ENCODE measurements at places on chromosomes 2 and 18.

DNA sequence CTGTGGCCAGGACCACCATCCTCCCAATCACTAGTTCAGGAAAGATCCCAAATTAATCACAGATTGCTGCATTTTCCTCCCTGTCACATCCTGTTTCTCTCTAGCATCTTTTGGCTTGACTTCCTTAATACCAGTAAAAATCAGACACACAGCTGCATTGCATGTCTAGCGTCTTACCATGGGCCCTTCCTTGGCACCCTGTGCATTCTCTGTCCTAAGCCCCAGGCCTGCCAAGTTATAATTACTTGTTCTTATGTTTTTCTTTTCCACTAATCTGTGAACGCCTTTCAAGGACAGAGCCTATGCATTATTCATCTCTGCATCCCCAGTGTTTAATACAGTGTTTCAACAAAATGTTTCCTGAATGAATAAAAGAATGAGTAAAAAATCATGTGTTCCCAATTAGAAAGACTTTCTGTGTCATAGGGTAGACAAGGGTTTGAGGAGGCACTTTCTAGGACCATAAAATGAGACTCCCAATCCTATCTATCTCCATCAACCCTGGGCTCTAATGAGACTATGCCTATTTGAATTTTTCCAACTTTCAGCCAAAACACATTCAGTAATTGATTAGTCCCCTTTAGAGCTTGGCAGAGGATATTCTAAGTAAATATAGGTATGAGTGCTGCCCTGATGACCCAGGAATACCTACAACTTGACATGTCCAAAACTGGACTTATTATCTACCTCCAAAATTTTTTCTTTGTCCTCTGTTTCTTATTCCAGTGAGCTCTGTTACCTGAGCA, 10.3 kb upstream of the NT5C1B start:
- DNase-seq: no peak

DNA sequence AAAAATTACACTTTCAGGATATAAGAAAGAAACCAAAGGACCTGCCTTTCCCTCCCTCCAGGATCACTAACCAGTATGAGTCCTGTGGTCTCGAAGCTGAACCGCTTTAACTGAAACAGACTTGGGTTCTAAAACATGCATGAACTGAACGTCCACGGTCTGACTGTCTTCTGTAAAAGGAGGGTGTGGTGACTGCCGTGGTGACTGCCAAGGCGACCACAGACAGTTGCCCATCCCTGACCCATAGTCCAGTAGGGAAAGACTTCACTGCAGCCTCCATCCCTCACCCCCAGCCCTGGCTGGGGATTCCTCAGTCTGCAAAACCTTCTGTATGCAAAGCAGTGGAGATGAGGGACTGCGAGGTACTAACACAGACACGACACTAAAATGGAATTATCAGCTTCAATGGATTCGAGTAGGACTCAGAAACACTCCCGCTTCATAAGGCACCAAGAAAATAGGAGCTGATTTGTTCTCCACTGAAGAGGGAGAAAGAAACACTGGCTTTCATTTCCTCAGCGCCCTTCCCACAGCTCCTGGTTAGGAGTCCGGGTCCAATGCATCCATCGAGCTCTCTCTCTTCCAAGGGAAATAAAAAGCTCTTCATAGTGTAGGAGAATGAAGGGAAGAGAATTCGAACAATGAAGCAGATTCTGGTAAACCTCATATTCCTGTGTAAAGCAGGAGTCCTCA, 197.2 kb downstream of the HDAC4 start:
- no peak for DNase-seq

DNA sequence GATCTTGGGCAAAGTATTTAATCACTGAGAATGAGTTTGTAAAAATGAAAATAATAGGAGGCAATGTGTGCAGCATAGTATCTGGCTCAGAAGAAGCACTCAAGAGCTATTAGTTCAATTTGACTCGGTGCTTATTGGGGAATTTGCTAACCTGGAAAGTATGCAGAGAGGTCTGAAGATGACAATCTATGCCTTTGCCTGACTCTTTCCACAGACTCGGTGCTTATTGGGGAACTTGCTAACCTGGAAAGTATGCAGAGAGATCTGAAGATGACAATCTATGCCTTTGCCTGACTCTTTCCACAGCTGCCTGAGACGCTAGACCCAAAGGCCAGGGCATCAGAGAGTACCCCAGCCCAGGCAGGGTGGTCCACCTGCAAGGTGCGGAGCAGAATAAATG, 12.2 kb upstream of the SH3BP4 start:
- DNase-seq: no peak

GRCh38 chr2:238376884-238377391, 49.8 kb upstream of the ASB1 start:
- DNase-seq: no peak

GRCh38 chr2:32260376-32260775, 4.3 kb downstream of the NLRC4 start:
- no peak for DNase-seq

DNA sequence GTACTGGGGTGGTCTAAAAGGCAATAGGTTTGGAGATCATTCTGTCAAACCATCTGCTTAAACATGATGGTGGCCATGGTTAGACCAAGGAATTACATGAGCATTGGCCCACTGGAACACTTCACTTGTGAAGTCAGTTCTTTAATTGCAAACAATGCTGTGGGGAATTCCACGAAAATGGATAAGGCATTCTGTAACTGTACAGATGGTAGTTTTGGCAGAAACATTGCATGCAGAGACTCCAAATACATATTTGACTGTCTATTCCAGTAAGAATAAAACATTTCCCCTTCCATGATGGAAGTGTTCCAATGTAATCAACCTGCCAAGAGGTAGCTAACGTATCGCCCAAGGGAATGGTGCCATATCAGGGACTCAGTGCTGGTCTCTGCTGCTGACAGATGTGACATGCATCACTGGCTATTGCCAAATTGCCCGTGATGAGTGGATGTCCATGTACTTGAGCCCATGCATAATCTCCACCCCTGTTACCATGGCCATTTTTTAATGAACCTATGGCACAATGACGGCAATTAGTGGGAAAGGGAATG, 417.9 kb downstream of the CDH7 start:
- DNase-seq: no peak

GRCh38 chr2:83850071-83850725, 608.9 kb downstream of the SUCLG1 start:
- DNase-seq: no peak

DNA sequence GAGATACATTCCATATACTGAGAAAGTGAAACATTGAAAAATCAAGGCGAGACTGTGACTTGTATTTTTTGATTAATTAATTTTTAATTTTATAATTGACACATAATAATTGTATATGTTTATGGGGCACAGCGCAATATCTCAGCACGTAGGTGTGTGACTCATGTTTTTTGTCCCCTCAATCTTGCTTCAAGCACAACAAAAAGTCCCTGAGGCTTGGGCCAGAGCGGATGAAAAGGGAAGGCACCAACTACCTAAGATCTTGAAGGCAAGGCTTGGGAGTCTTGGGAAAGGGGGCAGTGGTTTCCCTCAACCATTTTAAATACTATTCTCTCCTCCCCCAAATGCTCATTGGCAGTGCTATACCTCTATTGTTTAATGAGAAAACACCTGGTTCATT, 9.9 kb downstream of the SGPP2 start:
- DNase-seq: no peak

DNA sequence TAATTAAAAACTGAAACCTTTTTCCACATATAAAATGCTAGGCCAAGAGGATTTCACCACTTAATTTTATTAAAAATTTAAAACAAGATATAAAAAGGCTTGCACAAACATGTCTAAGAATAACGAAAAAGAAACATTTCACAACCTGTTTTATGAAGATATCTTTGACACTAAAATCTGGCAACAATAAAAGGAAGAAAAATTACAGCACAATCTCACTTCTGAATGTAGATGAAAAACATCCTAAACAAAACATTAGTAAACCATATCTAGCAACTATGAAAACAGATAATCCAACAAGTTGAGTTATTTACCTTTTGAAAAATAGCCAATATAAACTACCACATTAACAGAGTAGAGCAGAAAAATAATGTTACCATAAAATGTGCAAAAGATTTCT, 185.4 kb upstream of the MMADHC start:
- DNase-seq: no peak

- DNase-seq: peak; percentile 66
These were observed 8.2 kb downstream of the SLC35F6 start for GRCh38 chr2:26772064-26773001.

DNA sequence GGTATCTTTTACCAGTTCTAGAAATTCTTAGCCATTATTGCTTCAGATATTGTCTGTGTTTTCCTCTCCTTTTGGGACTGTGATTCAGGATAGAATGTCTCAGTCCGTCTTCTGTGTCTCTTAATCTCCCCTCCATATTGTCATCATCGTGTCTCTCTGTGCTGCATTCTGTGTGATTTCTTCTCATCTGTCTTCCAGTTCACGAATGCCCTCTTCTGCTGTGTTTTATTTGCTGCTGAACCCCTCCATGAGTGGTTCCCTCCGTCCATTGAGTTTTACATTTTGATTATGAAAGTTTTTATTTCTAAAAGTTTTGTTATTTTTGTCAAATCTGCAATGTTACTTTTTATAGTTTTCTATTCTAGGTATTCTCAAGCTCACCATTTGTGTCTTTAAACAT, 11.7 kb downstream of the D2HGDH start:
- no peak for DNase-seq

- DNase-seq: no peak
These were observed 11.8 kb downstream of the DSEL start for GRCh38 chr18:67504739-67505138.

DNA sequence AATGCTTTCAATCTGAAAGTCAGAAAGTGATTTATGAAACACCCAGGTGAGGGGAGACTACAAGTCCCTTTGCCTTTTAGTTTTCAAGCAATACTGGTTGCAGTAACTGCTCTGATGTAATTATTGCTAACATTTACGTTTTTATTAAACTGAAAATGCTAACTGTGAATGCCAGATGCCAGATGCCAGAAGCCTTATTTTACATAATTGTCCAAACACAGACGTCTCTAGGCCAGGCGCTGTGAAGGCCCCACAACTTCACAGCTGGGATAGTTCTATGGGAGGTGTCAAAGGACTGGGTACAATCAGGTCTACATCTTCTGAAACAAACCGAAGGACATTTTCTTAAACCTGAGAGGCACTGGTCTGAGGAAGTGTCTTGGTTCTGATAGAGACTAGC, 27.5 kb upstream of the MSGN1 start:
- DNase-seq: no peak

DNA sequence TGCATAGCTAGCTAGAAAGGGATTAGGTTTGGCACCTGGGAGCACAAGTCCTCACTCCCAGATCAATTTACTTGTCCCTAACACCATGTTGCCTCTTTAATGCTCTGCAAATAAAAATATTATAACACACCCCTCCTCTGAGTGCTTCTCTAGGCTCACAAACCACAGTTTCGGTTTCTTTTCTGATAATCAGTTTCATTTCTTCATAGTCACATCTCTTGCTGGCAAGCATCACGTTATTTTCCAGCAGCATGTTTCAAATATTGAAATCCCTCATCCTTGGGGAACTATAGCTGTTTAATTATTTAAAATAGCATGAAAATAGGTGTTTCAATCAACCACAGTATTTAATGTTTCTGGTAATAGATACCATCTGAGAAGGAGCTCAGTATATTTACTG, 13.9 kb upstream of the SMCHD1 start:
- DNase-seq: no peak

DNA sequence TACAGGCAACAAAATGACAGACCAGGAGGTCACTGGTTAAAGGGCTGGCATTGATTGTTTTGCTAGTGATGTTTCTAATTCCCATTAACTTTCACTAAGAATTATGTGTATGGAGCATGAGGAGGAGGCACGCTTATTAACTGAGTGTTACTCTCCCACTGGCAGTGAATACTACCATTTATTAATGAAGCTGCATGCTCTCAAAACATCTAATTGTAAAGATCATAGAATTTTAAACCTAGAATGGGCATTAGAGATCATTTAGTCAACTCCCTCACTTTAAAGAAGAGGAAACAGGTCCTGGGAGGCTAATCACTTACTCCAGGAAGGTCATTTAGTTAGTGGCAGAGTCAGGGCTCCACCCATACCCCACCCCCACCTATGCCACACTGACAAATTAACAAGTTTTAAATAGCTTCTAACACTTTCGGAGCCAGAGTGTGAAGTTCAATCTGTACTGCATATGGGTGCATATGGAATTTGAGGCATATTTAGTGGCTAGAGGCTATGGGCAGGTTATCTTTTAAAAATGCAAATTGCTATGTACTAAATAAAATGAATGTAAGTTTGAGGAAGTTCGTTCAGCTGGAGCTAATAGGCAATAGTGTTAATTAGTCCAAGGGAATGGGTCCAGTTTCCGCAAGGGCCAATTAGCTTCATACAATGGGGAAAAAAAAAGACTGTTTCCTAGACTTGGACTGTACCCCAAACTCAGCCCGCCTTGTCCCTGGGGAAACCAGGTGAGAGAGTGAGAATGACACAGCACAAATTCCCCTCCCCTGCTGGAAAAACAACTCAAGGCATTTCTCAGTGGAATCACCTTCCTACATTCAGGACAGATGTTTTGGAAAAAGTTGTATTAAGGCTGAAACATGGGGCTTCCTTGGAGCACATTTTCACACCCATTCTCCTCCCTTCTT, 178.8 kb downstream of the ICOS start:
- DNase-seq: no peak

GRCh38 chr2:115880558-115880957, 1438.1 kb downstream of the DPP10 start:
- DNase-seq: no peak

DNA sequence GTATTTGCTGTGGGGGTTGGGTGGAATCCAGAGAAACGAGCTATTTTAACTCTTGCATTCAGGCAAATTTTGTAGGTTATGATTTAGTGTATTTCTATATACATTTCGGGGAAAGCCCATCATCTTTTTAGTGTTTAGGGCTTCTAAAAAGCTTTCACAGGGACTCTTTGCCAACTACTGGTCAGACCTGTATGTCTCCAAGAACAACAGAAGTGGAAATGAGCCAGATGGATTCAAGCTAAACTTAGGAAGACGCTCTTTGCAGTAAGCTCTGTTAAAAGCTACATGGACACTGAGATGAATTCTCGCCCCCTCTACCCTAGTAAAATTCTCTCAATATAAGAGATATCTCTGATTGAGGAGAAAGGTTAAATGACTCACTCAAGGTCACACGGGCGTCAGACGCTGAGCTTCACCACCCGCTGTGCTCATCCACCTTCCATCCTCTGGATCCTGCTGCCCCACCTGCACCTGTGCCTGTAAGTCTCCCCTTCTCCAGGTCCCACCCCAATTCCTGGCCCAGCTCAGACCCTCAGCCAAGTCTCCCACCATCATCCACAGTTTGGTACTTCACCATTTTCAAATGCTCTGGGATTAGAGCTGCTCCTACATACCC, 85.6 kb downstream of the MARCHF4 start:
- no peak for DNase-seq

DNA sequence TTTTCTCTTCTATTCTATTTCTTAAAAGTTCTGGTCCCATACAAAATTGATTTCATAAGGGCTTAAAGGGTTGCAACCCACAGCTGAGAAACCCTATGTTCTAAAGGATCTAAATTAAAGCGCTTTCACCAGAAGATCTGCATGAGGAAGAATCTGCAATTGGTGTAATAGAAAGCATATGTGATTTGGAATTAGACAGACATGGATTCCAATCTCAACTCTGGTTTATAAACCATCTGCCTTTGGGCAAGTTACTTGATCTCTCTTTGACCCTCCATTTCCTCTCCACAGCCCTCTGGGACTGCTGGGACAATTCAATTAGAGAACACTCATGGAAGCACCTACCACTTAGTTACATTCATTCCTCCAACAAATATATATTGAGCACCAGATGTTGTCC, 178.7 kb downstream of the ANTXR1 start:
- no peak for DNase-seq

Data from hepatocyte (in vitro differentiated cells).